ENCODE measurements at places on chromosomes 1 and 21. TPM values are rescaled to one million over a fixed set of nuclear protein-coding genes. Genes with fewer than 3 reads are reported as not detected.

The PPP1R15B gene
- total RNA-seq, result 26.0 TPM

The MRTO4 gene
- total RNA-seq, result 63.6 TPM

The ATG4C gene
- 3.7 TPM for total RNA-seq

The TRAF3IP3 gene
- total RNA-seq, result not detected

The CCNL2 gene
- total RNA-seq, result 63.9 TPM

The FAM177B gene
- total RNA-seq, result not detected

The SLC44A5 gene
- not detected for total RNA-seq

The WDR77 gene
- total RNA-seq, result 44.8 TPM

The OR2M3 gene
- total RNA-seq, result not detected

The DIO1 gene
- total RNA-seq, result not detected

The TSSK3 gene
- not detected for total RNA-seq

The PDC gene
- total RNA-seq, result not detected

The LORICRIN gene
- total RNA-seq, result not detected

The SLC25A44 gene
- 30.0 TPM for total RNA-seq

The CA6 gene
- not detected for total RNA-seq

The GNAT2 gene
- 0.17 TPM for total RNA-seq

The HSPG2 gene
- total RNA-seq, result 78.9 TPM

The APCS gene
- total RNA-seq, result not detected

The TMEM240 gene
- 0.32 TPM for total RNA-seq

The S100A2 gene
- 20.2 TPM for total RNA-seq

The GPR157 gene
- 5.2 TPM for total RNA-seq

The CRNN gene
- total RNA-seq, result not detected

The NBPF4 gene
- total RNA-seq, result not detected

The TNFSF4 gene
- not detected for total RNA-seq

The LCE6A gene
- total RNA-seq, result not detected

The MAB21L3 gene
- total RNA-seq, result not detected

The DEPDC1 gene
- total RNA-seq, result 13.5 TPM

The GLMP gene
- 48.1 TPM for total RNA-seq

The WNT4 gene
- 0.17 TPM for total RNA-seq

The IFI16 gene
- 3.8 TPM for total RNA-seq

The PTPRC gene
- not detected for total RNA-seq

The C1QC gene
- total RNA-seq, result not detected

The CFHR2 gene
- not detected for total RNA-seq

The CYP4A11 gene
- not detected for total RNA-seq

The HSD3B2 gene
- total RNA-seq, result not detected

The RHD gene
- total RNA-seq, result not detected

The CLDN17 gene
- not detected for total RNA-seq

The PRKAA2 gene
- 1.9 TPM for total RNA-seq

The SMPDL3B gene
- total RNA-seq, result 1.2 TPM

The CDKN2C gene
- 11.7 TPM for total RNA-seq

The GATAD2B gene
- 11.2 TPM for total RNA-seq

The RAB4A gene
- 50.4 TPM for total RNA-seq

The NTRK1 gene
- total RNA-seq, result 0.18 TPM

The OR2L8 gene
- not detected for total RNA-seq
